ENCODE measurements at places on chromosomes 11 and 22. TPM values are rescaled to one million over a fixed set of nuclear protein-coding genes. Genes with fewer than 3 reads are reported as not detected.

Gene UBASH3B
- 16.6 TPM for total RNA-seq

Gene THRSP
- 0.67 TPM for total RNA-seq

Gene SAA2
- total RNA-seq, result 6.6 TPM

Gene MMP12
- not detected for total RNA-seq

Gene SEC14L2
- total RNA-seq, result 59.1 TPM

Gene RAB30
- total RNA-seq, result 22.5 TPM

Gene SEPTIN5
- total RNA-seq, result 124 TPM

Gene SPTBN2
- total RNA-seq, result 0.45 TPM

Gene YDJC
- total RNA-seq, result 44.5 TPM

Gene PTGDR2
- not detected for total RNA-seq

Gene TBX10
- total RNA-seq, result not detected

Gene SLC37A2
- total RNA-seq, result 2.1 TPM

Gene CSNK2A3
- total RNA-seq, result 3.2 TPM

Gene TMA7B
- not detected for total RNA-seq

Gene IMMP1L
- 18.7 TPM for total RNA-seq

Gene APOA4
- total RNA-seq, result not detected

Gene TNKS1BP1
- 106 TPM for total RNA-seq

Gene SLC39A13
- total RNA-seq, result 84.3 TPM

Gene VSIG2
- 54.5 TPM for total RNA-seq

Gene POLDIP3
- total RNA-seq, result 55.4 TPM

Gene SYTL2
- 4.5 TPM for total RNA-seq

Gene DEUP1
- total RNA-seq, result not detected

Gene C11orf87
- not detected for total RNA-seq

Gene MGAT3
- total RNA-seq, result 0.45 TPM

Gene SAA4
- total RNA-seq, result not detected

Gene PLAAT3
- total RNA-seq, result 73.1 TPM

Gene LARGE2
- 11.2 TPM for total RNA-seq

Gene ASCC2
- total RNA-seq, result 54.9 TPM

Gene MUC2
- not detected for total RNA-seq

Gene FADS1
- total RNA-seq, result 13.0 TPM

Gene FGF4
- not detected for total RNA-seq

Gene SERHL2
- 5.1 TPM for total RNA-seq

Gene VSTM5
- not detected for total RNA-seq

Gene DNAJB7
- 0.44 TPM for total RNA-seq

Gene ARHGAP20
- total RNA-seq, result 10.9 TPM

Gene LUZP2
- total RNA-seq, result not detected

Gene CCDC15
- 0.33 TPM for total RNA-seq

Gene KRTAP5-11
- not detected for total RNA-seq

Gene DDX25
- 3.8 TPM for total RNA-seq

Gene TSGA10IP
- total RNA-seq, result not detected

Gene FOLR3
- not detected for total RNA-seq

Gene RAPSN
- not detected for total RNA-seq

Gene SYT13
- total RNA-seq, result 6.8 TPM

Gene PYGM
- 14.8 TPM for total RNA-seq

Gene BTG4
- not detected for total RNA-seq

Gene P2RX3
- not detected for total RNA-seq

Gene TMEM151A
- total RNA-seq, result 0.20 TPM

Gene EI24
- total RNA-seq, result 55.4 TPM

Gene CFAP300
- total RNA-seq, result not detected

Gene ASPHD2
- total RNA-seq, result 1.1 TPM

Gene STIM1
- total RNA-seq, result 60.1 TPM
